Activated CD8-positive, alpha-beta memory T cell treated with anti-CD3 and anti-CD28 coated beads for 4 hours (primary cell): ENCODE measurements at places on chromosomes 12 and 14.

- no peak for DNase-seq
Observed at GRCh38 chr12:81683881-81684280, 75.3 kb downstream of the PPFIA2 start.

- DNase-seq: no peak
Observed at GRCh38 chr12:111171345-111171744, 197.6 kb downstream of the PHETA1 start.

DNA sequence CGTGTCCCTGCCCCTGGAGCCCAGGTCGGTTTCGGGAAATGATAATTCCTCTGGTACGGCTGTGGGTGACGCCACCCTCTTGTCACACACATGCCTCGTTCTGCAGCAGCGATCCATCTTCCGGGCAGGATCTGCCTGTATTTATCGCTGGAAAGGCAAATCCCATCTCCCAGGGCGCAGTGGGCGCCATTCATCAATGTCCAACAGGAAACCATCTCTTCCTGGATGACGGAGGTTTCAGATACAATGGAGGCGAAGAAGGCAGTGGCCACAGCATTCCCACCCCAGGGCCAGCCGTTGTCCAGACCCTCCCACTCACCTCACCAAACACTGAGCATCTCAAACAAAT lies 74.2 kb downstream of the NOC4L start:
- no peak for DNase-seq

- no peak for DNase-seq
Observed at GRCh38 chr12:47223031-47223847, 143.5 kb upstream of the AMIGO2 start.

GRCh38 chr14:58027904-58028303 lies 124.1 kb downstream of the ARMH4 start:
- no peak for DNase-seq

DNA sequence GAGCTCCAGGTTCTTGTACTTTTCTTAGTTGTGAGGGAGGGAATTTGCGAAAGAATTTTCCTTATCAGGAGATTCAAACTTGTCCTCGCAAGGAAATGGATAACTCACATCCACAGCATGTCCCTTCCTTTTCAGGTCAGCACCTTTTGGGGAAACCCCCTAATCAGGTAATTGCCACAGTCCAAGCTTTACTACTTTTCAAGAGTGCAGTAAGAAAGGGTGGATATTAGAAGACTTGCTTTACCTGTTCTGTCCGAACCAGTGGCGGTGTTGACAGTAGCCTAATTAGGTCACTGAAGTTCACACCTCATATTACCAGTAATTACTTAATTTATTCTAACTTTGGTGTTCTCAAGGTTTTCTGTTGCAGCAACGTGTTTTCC lies 6.7 kb upstream of the C12orf50 start:
- DNase-seq: no peak
